ENCODE measurements at places on chromosomes 6 and 20. TPM values are rescaled to one million over a fixed set of nuclear protein-coding genes. Genes with fewer than 3 reads are reported as not detected.

DNA sequence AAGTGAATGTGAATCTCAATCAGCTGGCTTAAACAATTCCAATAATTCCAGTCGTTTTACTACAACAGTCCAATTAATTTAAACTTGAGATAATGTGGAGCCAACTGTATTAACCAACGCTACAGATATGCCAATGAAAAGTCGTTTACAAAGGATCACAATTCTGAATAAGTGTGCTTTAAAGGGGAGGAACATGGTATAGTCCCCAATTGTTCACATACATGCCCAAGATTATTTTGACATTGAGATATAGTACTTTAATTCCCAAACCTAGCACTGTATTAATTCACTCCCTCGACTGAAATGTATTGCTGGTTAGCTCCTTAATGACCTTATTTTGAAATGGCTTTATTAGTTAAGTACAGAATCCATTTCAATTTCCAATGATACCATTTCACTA is 2.5 kb downstream of the AKIRIN2 start:
- peak overlapping the region; percentile 86 for H3K4me3 ChIP-seq
- peaks cover 14% of the 10 kb centered on the region for H3K36me3 ChIP-seq

DNA sequence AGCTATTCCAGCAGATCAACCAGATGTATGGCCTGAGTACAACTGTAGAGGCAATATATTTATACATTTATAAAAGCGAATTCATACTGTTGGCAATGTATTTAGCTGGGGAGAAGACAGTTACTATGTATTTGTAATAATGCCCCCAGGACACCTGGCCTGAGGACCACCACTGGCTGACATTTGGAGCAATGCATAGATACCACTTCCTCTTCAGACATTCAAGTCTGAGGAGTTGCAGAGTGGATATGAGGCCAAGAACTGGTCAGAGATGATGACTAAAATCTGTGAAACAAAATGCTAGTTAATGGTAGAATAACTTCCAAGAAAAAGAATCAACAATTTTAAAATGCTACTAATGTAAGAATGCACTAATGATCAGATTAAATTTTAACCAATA is 462.3 kb downstream of the CDC5L start:
- H3K4me3 ChIP-seq = no peak overlapping the region
- H3K27me3 ChIP-seq = no peaks in the 10 kb centered on the region
- H3K36me3 ChIP-seq = no peaks in the 10 kb centered on the region
- no peak overlapping the region for H3K27ac ChIP-seq

The FNDC1 gene
- total RNA-seq = not detected

The YTHDF1 gene
- total RNA-seq = 27.8 TPM

The GDAP1L1 gene
- 0.50 TPM for total RNA-seq

The SESN1 gene
- total RNA-seq = 34.0 TPM

The C20orf204 gene
- 1.7 TPM for total RNA-seq

DNA sequence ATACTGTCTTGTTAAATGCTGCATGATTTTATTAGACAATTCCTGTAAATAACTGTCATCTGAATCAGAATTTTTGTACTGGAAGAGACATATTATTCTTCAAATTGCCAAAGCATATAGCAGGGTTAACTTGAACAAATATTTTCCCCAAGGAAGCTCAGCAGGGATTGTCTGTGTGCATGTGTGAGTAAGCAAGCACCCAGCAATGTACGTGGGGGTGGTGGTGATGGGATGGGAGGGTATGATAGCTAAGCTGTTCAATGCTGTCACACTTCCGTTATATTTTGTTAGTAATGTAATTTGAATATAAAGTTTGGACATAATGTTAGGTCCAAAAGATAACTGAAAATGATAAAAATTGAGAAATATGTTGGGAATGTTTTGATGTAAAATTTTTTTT is 118.1 kb downstream of the MYB start:
- peaks cover 13% of the 10 kb centered on the region for H3K4me1 ChIP-seq
- H3K27me3 ChIP-seq = no peaks in the 10 kb centered on the region
- H3K36me3 ChIP-seq = peaks cover 14% of the 10 kb centered on the region
- DNase-seq = no peak
- H3K27ac ChIP-seq = no peak overlapping the region

DNA sequence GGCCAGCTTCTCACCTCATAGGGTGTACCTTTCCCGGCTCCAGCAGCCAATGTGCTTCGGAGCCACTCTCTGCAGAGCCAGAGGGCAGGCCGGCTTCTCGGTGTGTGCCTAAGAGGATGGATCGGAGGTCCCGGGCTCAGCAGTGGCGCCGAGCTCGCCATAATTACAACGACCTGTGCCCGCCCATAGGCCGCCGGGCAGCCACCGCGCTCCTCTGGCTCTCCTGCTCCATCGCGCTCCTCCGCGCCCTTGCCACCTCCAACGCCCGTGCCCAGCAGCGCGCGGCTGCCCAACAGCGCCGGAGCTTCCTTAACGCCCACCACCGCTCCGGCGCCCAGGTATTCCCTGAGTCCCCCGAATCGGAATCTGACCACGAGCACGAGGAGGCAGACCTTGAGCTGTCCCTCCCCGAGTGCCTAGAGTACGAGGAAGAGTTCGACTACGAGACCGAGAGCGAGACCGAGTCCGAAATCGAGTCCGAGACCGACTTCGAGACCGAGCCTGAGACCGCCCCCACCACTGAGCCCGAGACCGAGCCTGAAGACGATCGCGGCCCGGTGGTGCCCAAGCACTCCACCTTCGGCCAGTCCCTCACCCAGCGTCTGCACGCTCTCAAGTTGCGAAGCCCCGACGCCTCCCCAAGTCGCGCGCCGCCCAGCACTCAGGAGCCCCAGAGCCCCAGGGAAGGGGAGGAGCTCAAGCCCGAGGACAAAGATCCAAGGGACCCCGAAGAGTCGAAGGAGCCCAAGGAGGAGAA is 10.5 kb downstream of the GNAS-AS1 start:
- H3K27me3 ChIP-seq = peaks cover 44% of the 10 kb centered on the region
- no peak overlapping the region for H3K27ac ChIP-seq
- peak overlapping the region; percentile 51 for H3K4me3 ChIP-seq
- H3K36me3 ChIP-seq = peaks cover 3% of the 10 kb centered on the region
- peaks cover 12% of the 10 kb centered on the region for H3K4me1 ChIP-seq

- DNase-seq = peak; percentile 68
- peaks cover 17% of the 10 kb centered on the region for H3K4me1 ChIP-seq
- peaks cover 66% of the 10 kb centered on the region for H3K36me3 ChIP-seq
- peak overlapping the region; percentile 68 for H3K4me3 ChIP-seq
Measured at GRCh38 chr6:28383235-28384142, 16.1 kb downstream of the ZSCAN12 start.

GRCh38 chr6:38192011-38192410 is 372.5 kb downstream of the ZFAND3 start:
- no peak for DNase-seq
- H3K4me1 ChIP-seq = no peaks in the 10 kb centered on the region
- no peaks in the 10 kb centered on the region for H3K36me3 ChIP-seq
- H3K27me3 ChIP-seq = no peaks in the 10 kb centered on the region
- no peak overlapping the region for H3K4me3 ChIP-seq

The ZC2HC1B gene
- total RNA-seq = not detected

The PGC gene
- total RNA-seq = not detected

DNA sequence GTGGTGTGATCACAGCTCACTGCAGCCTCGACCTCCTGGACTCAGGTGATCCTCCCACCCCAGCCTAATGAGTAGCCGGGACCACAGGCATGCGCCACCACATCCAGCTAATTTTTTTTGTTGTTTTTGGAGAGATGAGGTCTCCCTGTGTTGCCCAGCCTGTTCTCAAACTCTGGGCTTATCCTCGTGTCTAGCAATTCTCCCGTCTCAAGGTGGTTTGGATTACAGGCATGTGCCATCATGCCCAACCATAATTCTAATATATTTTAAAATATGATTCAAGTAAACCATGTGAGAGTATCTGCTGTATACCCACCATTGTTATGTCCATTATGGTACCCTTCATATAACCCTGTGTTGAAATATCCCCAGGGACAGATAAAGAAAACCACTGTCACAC is 60.3 kb upstream of the C20orf144 start:
- H3K27ac ChIP-seq = no peak overlapping the region
- H3K27me3 ChIP-seq = no peaks in the 10 kb centered on the region
- no peak for DNase-seq
- peaks cover 16% of the 10 kb centered on the region for H3K4me1 ChIP-seq
- no peak overlapping the region for H3K4me3 ChIP-seq
